ENCODE measurements at places on chromosomes 11 and 22.

- peak; percentile 74 for DNase-seq
Observed at GRCh38 chr22:41367039-41367679, 14.6 kb upstream of the TEF start.

DNA sequence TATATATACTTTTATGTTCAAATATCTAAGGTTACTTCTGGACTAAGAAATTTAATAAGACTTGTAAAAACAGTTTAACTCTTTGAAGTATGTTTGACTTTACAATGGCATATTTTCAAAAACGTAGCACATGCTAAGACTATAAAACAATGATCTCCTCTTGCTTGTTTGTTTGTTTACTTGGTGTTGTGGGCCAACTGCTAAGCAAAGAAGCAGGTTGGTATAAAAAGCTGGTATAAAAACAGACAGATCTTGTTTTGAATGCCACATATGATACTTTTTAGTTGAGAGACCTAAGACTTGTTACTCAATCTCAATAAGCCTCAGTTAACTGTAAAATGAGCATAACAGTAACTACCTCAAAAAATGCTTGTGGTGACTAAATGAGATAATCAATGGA, 1206.3 kb downstream of the LRRC4C start:
- DNase-seq: no peak

GRCh38 chr22:49735411-49735900, 92.2 kb downstream of the BRD1 start:
- peak; percentile 4 for DNase-seq

DNA sequence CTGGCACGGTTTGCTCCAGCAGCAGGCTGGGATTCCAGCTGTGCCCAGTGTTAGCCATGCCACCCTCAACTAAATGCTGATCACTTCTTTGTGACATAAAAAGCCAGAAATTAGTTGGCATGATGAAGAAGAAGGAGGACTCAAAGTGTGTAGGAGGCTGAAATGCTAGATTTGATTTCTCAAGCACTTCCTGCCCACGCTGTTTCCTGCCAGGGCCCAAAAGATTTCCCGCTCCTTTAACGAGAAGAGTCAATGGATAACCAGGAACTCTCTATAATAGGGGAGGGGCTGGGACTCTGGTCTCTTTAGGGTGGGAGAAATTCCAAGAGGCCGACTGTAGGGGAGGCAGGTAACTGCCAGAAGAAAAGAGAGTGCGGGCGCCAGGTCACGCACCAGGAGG, 26.4 kb downstream of the APOL3 start:
- no peak for DNase-seq

DNA sequence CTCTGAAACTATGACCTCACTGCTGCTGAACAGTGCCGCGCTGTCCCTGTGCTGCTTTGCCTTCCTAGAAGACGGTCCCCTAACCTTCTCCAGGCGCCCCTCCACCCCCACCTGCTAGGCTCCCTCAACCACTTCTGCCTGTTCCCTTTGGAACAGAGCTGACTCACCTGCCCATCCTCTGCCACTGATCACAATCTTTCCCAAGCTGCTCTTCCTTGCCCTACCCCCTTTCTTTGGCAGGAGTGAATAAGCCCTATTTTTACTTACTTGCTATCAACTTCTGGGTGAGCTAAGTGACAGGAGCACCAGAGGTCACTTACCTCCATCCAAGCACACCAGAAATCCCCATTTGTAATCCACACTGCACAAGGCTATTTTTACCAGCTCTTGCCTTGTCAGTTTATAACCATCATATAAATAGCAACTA, 116.0 kb upstream of the BID start:
- DNase-seq: peak; percentile 45

GRCh38 chr11:34203377-34203871, 98.0 kb downstream of the NAT10 start:
- DNase-seq: no peak

DNA sequence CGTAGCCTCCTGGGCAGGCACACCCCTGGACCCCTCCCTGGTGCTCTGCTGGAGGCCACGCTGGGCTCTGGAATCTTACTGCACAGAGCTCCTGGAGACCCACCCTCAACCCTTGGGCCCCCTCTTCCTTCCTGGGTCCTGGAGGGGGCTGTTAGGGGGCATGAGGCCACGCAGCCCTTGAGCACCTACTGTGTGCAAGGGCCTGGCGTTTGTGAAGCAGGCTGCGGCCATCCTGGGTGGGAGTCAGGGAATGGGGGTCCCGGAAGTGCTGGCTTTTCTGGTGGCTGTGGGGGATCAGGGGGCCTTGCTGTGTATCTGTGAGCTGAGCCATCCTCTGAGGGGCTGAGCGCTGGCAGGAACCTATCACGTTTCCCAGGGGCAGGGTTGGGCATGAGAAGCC, 40.9 kb upstream of the CCDC188 start:
- no peak for DNase-seq

GRCh38 chr11:106681435-106681834, 336.8 kb downstream of the GUCY1A2 start:
- no peak for DNase-seq

DNA sequence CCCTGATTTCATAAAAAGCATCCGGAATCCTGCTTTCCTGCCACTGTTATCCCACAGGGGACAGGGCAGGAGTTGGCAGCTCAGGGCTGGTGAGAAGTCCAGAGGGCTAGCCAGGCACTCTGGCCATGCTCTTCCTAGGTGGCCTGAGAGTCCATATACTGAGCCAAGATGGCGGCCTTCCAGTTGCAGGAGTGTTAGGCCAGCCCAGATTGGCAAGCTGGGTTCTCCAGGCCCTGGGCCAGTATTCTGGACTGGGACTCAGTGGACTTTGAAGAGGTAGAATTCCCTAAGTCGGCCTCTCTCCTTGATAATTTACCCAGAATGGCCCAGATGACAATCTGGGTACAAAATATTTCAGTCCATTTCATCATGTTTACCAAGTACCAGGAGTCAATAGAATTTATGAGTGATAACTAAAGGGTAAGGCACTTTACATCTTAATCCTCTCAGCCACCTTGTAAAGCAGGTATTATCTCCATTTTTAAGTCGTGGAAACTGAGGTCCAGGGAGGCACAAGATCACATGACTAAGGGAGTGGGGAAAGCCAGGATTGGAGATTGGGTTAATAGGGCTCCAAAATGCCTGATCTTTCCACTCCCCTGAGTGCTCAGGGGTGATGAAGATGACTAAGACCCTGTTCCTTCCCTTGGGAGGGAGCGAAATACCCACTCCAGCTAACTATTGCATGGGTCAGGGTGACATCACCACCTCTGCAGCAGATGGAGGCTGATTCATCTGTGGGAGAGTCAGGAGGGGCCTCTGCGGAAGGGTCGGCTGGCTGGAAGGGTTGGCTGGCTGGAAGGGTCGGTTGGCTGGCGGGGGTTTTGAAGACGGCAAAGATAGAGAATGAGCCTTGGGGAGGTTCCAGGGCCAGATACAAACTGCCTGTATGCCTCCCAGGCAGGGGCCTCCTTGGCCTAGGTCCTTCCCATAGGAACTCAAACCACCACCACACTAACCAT, 1.2 kb upstream of the MICALL1 start:
- DNase-seq: peak; percentile 93

- DNase-seq: peak; percentile 42
Observed at GRCh38 chr11:59574467-59574866, 41.1 kb downstream of the OSBP start.

- DNase-seq: no peak
Observed at GRCh38 chr11:57786436-57786835, 24.8 kb downstream of the CTNND1 start.

GRCh38 chr11:44008698-44009097, 39.1 kb upstream of the ACCSL start:
- DNase-seq: no peak
